ENCODE measurements at places on chromosomes 3 and 15. TPM values are rescaled to one million over a fixed set of nuclear protein-coding genes. Genes with fewer than 3 reads are reported as not detected.
A peak's percentile ranks its signal among the peaks of the same experiment; 100 is the strongest.

The SV2B gene
- total RNA-seq = not detected

The PFN2 gene
- 187 TPM for total RNA-seq

The GPR87 gene
- 9.0 TPM for total RNA-seq

The MAGEL2 gene
- not detected for total RNA-seq

The ATP2C1 gene
- 88.9 TPM for total RNA-seq

The CLDN16 gene
- 0.20 TPM for total RNA-seq

DNA sequence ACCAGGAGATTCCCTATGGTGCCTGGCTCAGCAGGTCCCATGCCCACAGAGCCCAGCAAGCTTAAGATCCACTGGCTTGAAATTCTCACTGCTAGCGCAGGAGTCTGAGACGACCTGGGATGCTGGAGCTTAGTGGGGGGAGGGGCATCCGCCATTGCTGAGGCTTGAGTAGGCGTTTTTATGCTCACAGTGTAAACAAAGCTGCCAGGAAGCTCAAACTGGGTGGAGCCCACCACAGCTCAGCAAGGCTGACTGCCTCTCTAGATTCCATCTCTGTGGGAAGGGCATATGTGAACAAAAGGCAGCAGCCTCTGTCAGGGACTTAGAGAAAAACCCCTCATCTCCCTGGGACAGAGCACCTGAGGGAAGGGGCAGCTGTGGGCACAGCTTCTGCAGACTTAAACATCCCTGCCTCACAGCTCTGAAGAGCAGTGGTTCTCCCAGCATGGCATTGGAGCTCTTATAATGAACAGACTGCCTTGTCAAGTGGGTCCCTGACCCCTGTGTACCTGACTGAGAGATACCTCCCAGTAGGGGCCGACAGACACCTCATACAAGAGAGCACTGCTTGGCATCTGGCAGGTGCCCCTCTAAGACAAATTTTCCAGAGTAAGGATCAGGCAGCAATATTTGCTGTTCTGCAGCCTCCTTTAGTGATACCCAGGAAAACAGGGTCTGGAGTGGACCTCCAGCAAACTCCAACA lies 231.5 kb upstream of the SETMAR start:
- H3K27me3 ChIP-seq = no peaks in the 10 kb centered on the region
- no peak overlapping the region for H3K4me3 ChIP-seq

GRCh38 chr3:58251631-58252035 lies 14.0 kb downstream of the ABHD6 start:
- no peak for DNase-seq
- H3K27ac ChIP-seq = no peak overlapping the region
- H3K27me3 ChIP-seq = no peaks in the 10 kb centered on the region
- no peaks in the 10 kb centered on the region for H3K36me3 ChIP-seq

DNA sequence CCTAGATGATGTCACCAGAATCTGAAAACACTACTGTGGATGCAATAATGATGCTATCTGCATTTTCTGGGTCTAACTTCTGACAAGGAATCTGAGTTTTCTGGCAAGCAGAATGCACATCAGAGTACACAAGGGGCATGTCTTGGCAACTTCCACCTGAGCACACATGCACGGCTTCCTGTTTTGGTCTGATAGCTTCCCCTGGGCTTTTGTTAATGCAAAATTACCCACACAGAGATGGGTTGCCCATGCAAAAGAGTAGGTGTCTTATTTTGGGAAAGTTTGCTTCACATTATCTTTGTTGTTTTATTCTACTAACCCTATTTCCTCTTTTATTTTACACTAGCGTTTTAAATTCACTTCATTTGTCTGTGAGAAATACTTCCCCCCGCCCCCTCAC lies 74.2 kb upstream of the SATB1 start:
- H3K4me1 ChIP-seq = peaks cover 15% of the 10 kb centered on the region
- H3K36me3 ChIP-seq = no peaks in the 10 kb centered on the region
- no peak overlapping the region for H3K27ac ChIP-seq
- no peak for DNase-seq
- H3K4me3 ChIP-seq = no peak overlapping the region

DNA sequence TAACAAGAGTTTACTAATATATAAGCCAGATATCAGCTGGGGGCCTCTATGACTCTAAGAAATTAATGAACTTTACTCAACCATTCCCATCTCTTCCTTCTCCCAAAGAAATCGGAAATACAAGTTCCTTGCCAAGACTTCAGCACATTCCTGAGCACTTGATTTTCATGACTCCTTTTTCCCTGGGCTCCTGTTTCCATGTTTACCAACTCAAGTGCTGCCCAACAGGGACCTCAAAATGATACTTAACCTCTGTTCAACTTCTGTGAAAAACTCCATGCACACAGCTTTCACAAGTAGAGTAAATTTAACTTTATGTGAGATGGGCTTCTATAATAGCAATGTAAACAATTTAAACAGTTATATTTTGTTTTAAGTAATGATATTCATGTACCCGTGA lies 315.8 kb upstream of the CDIN1 start:
- no peaks in the 10 kb centered on the region for H3K4me1 ChIP-seq
- no peak overlapping the region for H3K4me3 ChIP-seq
- H3K27me3 ChIP-seq = no peaks in the 10 kb centered on the region
- H3K36me3 ChIP-seq = no peaks in the 10 kb centered on the region

GRCh38 chr3:115758076-115758763 lies 134.9 kb downstream of the GAP43 start:
- no peak overlapping the region for H3K4me3 ChIP-seq
- H3K27ac ChIP-seq = no peak overlapping the region
- H3K36me3 ChIP-seq = no peaks in the 10 kb centered on the region
- no peak for DNase-seq
- H3K4me1 ChIP-seq = no peaks in the 10 kb centered on the region

GRCh38 chr15:71599418-71600151 lies 210.8 kb upstream of the NR2E3 start:
- H3K27ac ChIP-seq = no peak overlapping the region
- H3K4me3 ChIP-seq = no peak overlapping the region
- H3K4me1 ChIP-seq = peaks cover 5% of the 10 kb centered on the region
- H3K27me3 ChIP-seq = no peaks in the 10 kb centered on the region

GRCh38 chr15:69891070-69891536 lies 206.6 kb downstream of the TLE3 start:
- H3K27me3 ChIP-seq = peaks cover 3% of the 10 kb centered on the region
- no peaks in the 10 kb centered on the region for H3K36me3 ChIP-seq
- H3K4me1 ChIP-seq = no peaks in the 10 kb centered on the region
- no peak overlapping the region for H3K4me3 ChIP-seq
- no peak for DNase-seq
- H3K27ac ChIP-seq = no peak overlapping the region

DNA sequence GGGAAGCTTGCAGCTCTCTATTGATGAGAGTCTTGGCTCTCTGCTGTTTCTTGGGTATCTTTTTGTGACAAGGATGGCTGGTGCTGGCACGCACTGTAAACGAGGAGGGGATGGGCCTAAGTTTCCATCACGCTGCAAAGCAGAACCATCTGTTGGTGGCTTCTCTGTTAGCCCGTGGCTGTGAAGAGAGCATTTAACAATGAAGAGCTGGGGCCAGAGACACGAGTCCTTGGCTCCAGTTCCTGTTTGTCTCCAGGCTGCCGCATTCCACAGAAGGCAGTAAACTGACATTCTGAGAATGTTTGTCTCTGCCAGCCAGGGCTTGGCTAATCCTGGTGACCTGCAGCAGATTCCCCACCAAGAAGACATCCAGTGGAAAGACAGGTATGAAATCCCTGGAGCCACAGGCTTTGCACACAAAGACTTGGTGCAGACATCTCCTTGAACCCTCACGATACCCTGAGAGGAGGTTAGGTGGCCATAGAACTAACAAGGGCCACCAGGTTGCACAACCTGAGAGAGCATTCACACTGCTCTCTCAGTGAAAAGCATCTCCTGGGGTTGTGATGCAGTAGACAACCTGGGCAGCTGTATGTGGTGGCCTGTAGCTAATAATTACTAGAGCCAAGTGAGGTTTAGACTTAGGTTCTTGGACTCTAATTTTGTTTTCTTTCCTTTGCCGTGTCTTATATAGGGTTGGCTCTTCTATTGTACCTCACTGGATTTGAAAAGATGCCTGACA lies 130.9 kb downstream of the ASB7 start:
- 0 out of 2 replicates have a peak overlapping the region, but pooled peaks have one; percentile 15 for H3K4me3 ChIP-seq
- peak; percentile 65 for DNase-seq
- peak overlapping the region; percentile 92 for H3K27ac ChIP-seq
- no peaks in the 10 kb centered on the region for H3K36me3 ChIP-seq
- no peaks in the 10 kb centered on the region for H3K27me3 ChIP-seq
- peaks cover 33% of the 10 kb centered on the region for H3K4me1 ChIP-seq

GRCh38 chr3:169964176-169964575 lies 2.4 kb upstream of the SEC62 start:
- H3K36me3 ChIP-seq = peaks cover 10% of the 10 kb centered on the region
- H3K27ac ChIP-seq = no peak overlapping the region
- peaks cover 23% of the 10 kb centered on the region for H3K4me1 ChIP-seq

All from PC-9 (cell line).